ENCODE measurements at places on chromosomes 7 and 10.
A peak's percentile ranks its signal among the peaks of the same experiment; 100 is the strongest.

DNA sequence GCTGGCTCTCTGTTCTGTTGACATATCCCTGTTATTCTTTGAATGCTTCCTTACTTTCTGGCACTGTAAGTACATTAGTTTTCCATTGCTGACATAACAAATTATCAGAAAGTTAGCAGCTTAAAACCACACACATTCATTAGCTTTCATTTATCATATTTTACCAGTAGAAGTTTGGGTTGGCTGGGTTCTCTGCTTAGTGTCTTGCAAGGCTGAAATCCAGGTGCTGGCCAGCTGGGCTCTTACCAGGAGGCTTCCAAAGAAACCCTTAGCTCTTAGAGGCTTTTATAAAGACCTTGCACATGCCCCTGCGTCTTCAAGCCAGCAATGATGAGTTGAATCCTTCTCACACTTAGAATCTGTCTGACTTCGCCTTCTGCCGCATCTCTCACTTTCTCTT lies 160.6 kb downstream of the MLLT10 start:
- no peak for DNase-seq

DNA sequence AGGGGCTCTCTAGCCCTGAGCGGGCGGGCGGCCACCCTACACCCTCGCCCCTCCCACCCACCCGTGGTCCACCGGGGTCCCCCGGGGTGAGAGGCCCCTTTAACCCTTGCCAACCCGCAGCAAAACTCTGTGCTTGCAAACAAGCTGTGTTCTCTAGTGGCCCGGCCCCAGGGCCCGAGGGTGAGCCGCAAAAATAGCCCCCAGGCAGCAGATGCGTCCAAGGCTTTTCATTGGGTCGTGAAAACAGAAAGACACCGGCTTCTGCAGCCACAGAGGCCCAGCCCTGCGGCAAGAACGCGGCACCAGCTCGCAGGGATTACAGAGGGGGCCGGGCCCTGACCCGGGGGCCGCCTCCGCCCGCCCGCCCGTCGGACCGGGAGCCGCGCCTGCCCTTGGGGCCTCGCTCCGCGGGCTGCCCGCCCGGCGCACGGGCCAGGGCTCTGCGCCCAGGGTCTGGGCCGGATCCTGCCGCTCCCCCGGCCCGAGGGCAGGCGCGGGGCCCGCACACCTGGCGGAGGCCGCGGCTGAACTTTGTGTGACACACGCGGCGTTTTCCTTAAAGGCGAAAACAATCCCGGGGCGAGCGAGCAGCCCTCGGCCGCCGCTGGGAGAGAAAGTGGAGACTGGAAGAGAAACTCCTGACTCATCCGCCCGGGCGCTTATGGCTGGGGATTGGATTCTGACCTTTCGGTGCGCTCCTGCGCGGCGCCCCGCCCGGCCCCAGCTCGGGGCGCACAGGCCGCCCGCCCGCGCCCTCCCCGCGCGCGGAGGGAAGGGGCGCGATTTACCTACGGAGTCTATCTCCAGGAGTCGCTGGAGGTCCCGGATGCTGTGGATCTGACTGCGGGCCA lies 2.8 kb downstream of the PDGFA start:
- peak; percentile 75 for DNase-seq

GRCh38 chr7:22443370-22444180 lies 56.4 kb downstream of the STEAP1B start:
- DNase-seq: no peak

DNA sequence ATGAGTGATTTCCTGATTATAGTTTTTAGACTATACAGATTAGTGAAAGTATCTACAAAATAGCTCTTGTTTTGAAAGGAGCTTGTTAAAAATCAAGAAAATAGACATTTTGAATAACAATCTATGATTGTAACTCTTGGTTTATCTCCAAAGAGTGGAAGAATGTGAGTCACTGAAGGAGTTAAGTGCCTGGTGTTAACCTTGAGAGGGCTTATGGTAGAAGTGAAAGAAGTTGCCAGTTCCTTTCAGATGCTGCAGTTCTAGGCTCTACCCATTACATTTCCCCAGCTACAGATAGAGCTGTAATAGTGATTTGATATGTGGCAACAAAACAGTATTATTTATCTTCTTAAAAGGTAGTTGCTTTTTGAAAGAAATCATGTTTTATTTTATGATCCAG lies 12.7 kb downstream of the NRBF2 start:
- DNase-seq: no peak

DNA sequence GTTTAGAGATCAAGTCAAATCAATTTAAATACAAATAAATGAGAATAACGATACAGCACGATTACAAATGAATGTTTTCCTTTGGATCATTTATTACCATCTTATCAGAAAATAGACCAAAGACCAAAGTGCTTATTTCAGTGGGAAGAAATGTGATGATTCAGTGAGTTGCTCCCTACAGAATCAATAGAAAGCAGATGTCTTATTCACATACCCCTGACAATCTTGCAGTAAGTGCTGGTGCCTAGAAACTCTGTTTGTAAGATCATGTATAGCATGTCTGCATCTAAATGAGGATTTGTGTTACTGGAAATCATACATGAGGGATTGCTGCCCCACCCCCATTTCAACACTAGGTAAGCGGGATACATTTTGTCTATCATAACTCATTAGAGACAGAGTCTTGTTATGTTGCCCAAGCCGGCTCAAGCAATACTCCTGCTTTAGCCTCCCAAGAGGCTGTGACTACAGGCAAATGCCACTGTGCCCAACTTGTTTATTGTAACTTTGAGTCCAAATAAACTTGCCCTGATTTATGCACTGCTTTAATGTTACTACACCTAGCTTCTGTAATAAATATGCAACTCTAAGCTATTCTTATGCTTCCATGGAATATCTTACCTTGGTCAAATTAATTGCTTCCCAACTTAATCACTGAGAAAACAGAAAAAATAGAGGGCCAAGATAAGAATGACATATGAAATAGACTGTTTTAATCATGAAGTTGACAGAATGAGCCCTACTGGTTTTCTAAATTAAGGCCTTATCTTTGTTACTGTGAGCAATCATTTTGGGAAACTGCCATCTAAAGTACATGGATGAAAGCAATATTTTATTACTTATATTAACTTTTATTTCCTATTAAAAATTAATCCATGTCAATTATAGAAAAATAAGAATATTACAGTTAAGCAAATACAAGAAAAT lies 82.5 kb downstream of the AHR start:
- no peak for DNase-seq

Data from HFFc6 (cell line).